Activated T-cell treated with anti-CD3 and anti-CD28 coated beads for 24 hours (primary cell): ENCODE measurements at places on chromosomes 6 and 20.

GRCh38 chr6:139262519-139263300, 29.1 kb downstream of the TXLNB start:
- DNase-seq = peak; percentile 22

- no peak for DNase-seq
These were observed 916 bp downstream of the SOX18 start for GRCh38 chr20:64048402-64049044.

- DNase-seq = no peak
These were observed 120.1 kb upstream of the PTPN1 start for GRCh38 chr20:50389808-50390684.

DNA sequence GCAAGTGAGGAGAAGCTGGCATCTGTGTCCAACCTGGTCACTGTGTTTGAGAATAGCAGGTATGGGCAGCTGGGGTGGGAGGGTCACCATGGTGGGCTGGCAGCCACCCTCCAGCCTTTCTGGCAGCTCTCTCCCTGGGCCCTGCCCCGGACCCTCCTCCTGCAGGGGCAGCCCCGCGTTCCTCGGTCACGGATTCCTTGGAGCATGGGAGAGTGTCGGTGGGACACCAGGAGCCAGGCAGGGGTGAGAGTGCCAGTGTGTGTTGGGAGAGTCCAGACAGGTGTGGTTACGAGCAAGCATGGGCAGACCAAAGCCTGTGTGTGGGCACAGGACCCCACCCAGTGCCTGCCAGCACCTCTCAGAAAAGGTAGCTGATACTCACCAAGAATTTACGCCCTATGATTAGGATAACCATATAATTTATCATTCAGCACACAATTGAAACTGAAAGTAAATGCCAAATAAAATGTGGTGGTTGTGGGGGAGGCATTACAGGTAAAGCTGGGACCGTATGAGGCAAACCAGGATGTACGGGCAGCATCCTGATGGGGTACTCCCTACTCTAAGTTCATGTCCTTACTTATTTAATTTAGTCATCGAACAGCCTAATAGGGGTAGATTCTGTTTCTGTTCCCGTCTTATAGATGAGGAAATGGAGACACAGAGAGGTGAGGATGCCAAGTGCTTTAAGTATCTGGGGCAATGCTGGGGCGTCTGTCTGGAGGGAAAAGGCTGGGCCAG, 542 bp downstream of the FGD2 start:
- DNase-seq = no peak

DNA sequence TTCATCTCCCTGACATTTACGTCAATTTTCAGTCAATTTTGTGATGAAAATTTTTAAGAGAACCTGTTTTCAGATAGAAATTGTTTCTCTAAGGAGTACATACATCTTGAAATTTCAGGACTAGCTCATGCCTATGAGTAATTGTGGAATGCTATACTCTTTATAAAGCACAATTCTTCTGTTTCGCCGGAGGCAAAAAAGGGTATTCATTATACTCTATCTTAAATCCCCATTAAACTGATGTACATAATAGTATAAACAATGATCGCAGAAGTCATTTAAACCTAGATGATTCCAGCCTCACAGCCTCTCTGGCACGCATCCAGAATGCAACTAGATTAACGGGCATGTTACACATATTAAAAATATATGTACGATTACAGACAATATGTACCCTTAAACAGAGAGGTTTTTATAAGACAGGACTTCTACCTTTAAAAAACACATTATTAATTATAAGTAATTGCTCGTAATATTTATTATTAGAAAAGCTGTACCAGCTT, 62.6 kb downstream of the NRSN1 start:
- DNase-seq = no peak

GRCh38 chr6:106830930-106831329, 143.6 kb downstream of the CD24 start:
- DNase-seq = no peak

DNA sequence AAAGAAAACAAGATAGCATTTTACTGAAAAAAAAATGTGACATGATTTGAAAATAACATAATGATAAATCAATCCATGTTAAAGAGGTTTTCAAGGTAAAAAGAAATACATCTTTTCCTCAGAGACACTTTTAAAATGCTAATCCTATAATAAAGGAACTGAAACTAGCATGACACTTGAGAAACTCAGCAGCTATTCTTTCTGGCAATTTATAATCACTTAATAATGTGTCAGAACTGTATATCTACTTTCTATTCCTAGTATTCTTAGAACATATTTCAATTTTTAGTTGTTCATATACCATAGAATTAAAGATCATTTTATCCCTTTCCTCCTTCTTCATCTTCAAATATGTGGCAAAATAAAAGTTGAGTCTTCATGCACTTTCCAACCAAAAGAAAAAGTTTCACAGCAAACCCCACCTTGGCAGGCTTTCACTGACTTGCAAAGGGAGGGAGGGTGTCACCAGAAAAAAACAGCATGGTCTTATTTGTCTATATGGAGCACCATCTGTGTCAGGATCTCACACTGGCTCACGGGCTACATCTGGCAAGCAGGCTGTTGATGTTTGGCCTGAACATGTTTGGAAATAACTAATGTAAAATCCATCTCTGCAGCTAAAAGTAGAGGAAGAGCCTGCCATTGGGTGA, 48.5 kb downstream of the FHL5 start:
- DNase-seq = no peak

DNA sequence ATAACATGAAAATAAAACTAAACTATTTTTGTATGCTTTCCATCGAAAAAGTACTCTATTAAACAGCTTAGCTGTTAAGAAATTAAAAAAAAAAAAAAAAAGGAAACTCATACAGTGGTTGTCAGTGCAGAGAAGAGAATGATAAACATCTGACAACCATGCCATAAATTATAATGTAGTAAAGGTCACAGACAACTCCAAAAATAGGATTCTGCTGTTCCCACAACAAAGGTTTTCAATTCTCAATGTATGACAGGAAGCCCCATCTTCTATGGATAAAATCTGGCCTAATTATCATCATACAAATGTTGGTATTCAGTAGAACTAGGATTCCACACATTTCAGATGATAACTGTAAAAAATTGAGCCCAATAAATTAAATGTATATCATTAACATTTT, 5.0 kb downstream of the PLN start:
- DNase-seq = no peak
